ENCODE measurements at places on chromosomes 4 and X.

DNA sequence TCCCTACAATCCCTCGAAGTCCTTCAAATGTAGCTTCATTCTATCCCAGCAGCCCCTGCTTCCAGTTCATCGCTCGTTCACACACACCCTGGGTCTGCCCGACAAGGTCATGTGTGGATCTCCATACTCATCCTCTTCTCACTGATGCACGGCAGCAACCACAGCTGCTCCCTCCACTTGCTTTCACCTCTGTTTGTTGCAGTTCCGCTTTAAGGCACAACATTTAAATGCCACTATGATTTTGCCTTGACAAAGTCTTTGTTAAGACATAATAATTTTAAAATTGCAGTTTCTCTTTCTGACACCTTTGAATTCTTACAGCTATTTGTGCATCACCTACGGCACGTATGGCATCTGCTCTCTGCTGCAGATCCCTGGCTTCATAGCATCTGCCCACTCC is 1.8 kb downstream of the ODAPH start:
- no peak for DNase-seq

DNA sequence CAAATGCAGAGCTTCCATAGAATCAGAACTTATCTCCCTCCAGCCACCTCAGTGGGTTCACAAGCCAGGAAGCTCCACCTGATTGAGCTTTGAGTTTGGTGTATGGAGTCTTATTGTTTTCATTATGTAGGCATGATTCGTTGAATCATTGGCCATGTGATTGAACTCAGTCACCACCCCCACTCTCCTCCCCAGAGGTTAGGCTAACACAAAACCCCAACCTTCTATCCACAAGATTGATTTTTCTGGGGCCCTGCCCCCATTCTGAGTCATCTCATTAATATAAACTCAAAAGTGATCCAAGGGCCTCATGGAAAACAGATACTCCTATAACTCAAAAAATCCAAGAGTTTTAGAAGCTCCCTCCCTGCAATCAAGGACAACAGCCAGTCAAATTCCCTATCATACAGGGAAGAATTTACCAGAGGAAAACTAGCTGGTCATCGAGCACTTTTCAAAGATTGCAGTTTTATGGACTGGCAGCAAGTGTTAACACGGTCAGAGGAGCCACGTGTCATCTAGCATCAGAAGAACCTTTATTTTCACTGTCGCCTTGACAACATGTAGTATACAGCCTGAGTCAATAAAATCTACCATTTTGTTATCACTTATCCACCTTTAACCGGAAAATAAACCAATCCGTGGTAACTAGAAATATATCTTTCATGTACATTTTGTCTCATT is 35.9 kb upstream of the GUCY1B1 start:
- no peak for DNase-seq

- peak; percentile 26 for DNase-seq
Measured at GRCh38 chr4:184860018-184860779, 34.4 kb upstream of the ACSL1 start.

DNA sequence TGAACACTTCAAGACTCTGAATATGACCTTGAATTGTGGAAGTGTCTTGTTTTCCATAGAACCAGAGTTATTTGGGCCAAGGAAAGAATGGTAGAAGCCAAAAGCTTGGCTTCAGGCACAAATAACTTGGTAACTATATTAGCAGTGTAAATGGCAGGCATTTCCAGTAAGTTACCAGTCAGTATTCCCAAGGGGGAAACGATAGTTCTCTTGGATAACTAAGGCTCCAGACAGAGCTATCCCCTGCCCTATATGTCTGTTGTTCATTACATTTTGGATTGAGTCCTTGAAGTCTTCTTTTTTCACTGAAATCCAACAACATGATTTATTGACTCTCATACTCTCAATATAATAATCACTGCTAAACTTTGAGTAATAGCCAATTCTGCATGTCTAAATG is 364.1 kb downstream of the MAGEB5 start:
- DNase-seq, result no peak

GRCh38 chrX:72021975-72022374 is 109.7 kb downstream of the RTL5 start:
- peak; percentile 16 for DNase-seq

DNA sequence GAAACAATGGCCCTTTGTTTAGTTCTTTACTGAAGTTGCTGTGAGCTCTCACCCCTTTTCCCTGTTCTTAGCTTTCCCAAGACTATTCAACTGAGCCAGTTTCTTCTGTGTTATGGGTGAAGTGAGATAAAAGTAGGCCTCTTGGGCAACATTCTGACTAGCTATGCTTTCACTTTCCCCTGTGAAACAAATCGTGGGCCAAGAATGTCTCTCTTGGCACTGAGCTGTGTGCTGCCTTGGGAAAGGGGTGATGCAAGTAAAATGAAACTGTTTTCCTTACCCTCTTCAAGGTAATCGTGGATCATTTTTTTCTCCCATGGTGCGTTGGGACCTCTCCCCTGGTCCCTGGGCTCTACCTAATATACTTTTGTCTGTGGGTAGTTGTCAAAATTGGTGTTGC is 653.9 kb upstream of the MAGEB2 start:
- DNase-seq, result no peak

- no peak for DNase-seq
Measured at GRCh38 chrX:9539605-9540387, 74.9 kb downstream of the TBL1X start.

GRCh38 chrX:151402719-151403390 is 5.8 kb downstream of the VMA21 start:
- no peak for DNase-seq

GRCh38 chrX:42090395-42090794 is 167.0 kb upstream of the CASK start:
- DNase-seq, result peak; percentile 25

- no peak for DNase-seq
Measured at GRCh38 chr4:42344309-42344708, 53.0 kb upstream of the SHISA3 start.

DNA sequence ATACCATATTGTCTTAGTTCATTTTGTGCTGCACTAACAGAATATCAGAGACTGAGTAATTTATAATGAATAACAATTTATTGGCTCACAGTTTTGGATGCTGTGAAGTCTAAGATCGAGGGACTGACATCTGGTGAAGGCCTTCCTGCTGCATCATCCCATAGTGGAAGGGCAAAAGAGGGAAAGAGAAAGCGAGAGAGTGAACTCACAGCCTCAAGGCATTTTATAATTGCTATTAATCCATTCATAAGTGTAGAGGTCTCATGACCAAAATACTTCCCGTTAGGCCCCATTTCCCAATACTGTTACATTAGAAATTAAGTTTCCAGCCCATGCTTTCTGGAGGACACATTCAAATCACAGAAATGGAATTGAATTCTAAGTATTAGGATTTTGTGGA is 554.4 kb downstream of the TRAM1L1 start:
- DNase-seq, result no peak

DNA sequence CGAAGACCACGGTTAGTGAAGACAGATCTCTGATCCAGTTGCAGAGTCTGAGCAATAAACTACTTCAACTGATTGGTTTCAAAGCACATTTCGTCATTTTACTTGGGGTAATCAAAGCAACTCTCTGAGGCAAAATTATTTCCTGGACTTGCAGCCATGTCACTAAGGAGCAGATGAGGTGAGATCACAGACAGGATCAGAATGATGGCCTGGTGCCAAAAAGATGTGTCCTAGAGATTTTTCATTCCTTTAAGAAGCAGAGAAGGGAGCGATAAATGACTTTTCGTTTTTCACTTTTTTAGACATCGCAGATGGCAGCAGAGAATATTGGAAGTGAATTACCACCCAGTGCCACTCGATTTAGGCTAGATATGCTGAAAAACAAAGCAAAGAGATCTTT is 83.9 kb downstream of the PTTG2 start:
- DNase-seq, result no peak

DNA sequence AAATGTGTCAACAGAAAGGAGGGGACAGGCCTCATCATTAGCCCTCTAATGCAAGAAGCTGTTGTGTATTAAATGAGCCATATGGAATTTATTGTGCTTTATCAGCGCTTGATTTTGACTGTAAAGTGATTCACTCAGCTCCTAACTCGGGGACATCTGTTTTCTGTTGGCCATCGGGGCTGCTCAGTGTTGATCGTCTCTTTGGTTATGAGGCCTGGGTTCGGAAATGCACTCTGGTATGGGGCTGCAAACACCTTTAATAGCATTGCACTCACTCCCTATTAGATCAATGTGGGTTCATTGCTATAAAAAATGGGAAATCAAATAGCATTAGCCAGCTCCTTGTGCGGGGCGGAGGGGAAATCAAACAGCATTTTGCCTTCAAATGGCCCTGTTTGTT is 6.4 kb downstream of the ARX start:
- no peak for DNase-seq

GRCh38 chrX:53211391-53211978 is 13.5 kb downstream of the KDM5C start:
- no peak for DNase-seq

- no peak for DNase-seq
Measured at GRCh38 chr4:76723924-76724323, 174.0 kb downstream of the SOWAHB start.

DNA sequence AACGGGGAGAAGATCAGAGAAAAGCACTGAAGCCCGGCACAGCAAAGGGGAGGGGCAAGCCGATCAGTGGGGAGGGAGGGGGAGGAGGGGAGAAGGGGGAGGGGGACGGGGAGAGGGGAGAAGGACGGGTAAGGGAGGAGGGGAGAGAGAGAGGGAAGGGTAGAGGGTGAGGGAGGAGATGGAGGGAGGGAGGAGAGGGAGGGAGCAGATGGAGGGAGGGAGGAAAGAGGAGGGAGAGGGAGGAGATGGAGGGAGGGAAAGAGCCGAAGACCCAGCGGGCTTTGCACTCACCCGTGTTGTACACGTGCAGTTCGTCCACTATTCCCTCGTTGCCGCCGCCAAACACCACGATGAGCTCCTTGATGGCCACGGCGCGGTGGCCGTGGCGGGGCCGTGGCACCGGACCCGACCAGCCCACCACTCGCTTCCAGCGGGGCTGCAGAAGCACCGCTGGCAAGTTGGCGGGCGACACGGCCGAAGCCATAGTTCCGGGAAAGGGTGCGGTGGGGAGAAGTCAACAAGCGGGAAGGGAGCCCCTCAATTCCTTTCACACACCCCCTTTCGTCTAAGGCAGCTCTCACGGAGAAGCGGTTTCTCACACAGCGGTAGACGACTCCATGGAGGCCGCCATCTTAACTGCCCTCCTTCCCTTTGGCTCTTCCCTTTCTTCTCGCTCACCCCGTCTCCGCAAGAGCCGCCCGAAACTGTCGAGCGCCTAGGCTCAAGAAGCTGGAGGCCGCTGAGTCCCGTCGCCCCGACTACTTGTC is 1.1 kb downstream of the HCFC1 start:
- DNase-seq, result peak; percentile 72

DNA sequence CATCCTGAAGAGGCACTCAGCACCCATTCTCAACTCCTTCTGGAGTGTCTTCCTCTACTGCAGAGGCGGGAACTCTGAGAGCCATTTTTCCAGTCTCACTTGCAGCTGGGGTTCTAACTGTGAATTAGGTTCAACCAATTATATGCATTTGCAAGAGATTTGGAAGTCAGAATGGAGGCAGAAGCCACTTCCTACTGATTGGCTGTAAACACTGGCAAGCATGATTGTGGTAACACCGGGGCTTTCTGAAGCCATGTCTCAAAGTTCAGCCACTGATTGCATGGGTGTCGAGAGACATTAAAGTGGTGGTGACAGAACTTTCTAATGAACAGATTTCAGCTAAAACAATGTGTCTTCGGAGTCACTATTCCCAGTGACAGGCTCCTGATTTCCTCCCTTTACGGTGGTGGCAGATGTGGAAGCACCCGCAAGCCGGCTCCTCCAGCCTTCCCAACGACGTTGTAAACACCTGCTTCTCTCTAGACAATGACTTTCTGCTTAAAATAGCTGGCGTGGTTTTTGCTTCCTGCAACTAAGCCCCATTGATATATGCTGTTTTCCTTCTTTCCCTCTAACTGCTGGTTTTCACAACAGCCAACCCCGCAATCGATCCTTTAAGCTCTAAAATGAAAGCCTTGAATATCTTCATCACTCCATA is 92.0 kb downstream of the IRF2 start:
- DNase-seq, result no peak

- DNase-seq, result no peak
Measured at GRCh38 chrX:109264878-109265277, 217.0 kb downstream of the GUCY2F start.

- DNase-seq, result peak; percentile 6
Measured at GRCh38 chrX:87664381-87664780, 146.8 kb downstream of the KLHL4 start.

DNA sequence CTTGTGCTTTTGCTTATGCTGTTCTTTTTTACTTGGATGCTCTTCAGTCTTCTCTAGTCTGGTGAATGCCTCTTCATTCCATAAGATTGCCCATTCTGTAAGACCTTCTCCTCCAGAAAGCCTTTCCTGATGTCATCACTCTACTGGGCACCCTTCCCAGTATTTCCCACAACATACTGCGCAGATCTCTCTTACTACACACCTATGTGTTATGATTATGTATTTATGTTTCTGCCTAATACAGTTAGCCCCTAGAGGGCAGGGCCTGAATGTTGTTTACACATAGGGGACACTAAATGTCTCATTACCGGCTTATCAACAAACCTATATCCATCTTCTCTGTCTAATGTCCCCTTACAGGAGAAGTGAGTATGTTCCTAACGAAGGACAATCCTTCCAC is 21.1 kb downstream of the AIFM1 start:
- no peak for DNase-seq

DNA sequence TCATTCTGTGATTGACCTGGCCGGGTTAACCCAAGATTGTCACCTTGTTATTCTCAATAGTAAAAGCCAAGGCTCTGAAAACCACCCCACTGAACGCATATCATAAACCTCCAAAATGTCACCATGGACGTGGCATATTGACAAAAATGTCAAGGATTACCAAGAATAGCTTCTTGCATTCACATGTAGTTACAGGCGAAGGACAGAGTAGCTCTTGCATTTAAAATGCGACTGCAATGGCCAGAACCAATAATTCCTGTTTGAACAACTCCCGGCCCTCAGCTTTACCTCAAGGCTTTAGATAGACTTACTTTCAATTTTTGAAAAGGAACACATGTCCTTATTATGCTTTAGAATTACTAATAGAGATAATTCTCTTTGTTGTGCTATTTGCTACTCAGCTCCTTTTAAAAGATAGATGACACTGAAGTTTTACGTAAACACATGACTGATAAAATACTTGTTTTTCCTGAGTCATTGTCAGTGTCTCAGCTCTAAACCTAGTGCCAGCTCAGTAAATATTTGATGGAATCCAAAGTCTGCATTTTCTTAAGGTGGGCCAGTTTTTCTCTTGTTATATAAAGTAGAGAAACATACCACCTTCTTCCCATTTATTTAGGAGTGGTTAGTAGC is 66.3 kb downstream of the CLDN34 start:
- no peak for DNase-seq

DNA sequence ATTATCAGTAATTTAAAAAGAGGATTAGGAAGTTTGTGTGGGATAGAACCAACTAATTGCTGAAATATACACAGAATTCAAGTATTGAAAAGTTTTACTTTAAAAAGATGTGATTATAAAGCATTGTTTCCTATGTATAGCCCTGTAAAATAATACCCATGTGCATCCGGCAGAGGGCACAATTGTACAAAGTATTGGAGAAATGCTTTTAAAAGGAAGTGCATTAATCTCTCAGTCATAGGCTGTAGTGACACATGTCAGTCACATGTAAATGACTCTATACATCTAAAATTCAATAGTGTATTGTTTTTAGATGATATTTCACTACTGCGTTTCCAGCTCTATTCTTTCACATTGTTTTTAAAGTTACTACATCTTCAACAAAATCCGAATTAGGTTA is 9.7 kb upstream of the GEMIN8 start:
- DNase-seq, result peak; percentile 69
